ENCODE measurements at places on chromosomes 5 and 9.
A peak's percentile ranks its signal among the peaks of the same experiment; 100 is the strongest.

DNA sequence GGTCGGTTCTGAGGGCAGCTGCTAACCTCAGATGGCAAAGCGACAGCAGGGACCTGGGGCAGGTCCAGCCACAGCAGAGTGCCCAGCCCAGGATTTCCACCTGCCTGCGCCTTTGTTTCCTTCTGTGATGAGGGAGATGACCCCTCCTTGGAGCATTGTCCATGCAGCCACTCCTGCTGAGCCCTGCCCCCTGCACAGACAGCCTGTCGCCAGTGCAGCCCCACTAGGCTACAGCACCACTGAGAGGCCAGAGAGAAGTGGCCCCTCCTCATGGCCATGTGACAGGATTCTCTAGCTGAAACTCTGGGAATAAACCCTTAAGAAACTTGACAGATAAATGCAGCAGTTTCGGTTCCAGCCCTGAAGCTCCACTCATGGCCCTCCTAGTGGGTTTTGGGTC, 10.5 kb upstream of the MRNIP start:
- DNase-seq = no peak

GRCh38 chr5:884345-885126, 8.1 kb downstream of the BRD9 start:
- no peak for DNase-seq

GRCh38 chr5:151151793-151152192, 5.8 kb downstream of the ANXA6 start:
- peak; percentile 98 for DNase-seq

GRCh38 chr9:120454467-120454866, 125.5 kb downstream of the CDK5RAP2 start:
- no peak for DNase-seq

DNA sequence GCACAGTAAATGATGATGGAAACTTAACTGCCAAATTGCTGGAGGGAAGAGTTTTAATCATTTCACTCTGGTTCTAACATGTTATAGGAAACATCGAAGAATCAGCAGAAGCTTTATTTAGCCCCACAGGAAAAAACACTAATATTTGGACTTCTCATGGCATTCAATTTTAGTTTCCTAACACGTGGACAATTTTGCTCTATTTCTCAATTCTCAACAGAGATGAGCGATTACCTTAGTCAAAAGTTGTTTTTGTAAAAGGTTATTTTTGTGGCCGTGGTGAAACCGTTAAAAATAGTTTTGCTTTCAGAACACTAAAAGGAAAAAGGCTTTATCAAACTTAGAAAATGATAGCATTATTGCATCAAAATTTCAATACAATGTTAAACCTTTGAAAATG, 235.2 kb downstream of the PLK2 start:
- no peak for DNase-seq

GRCh38 chr5:36658038-36658756, 51.8 kb downstream of the SLC1A3 start:
- DNase-seq = no peak

Measured in AML-193 (cell line).